ENCODE measurements at places on chromosomes 16 and 17. TPM values are rescaled to one million over a fixed set of nuclear protein-coding genes. Genes with fewer than 3 reads are reported as not detected.

KRT13 gene
- total RNA-seq, result not detected

RNF135 gene
- 7.8 TPM for total RNA-seq

SYT17 gene
- 0.19 TPM for total RNA-seq

CACNA1G gene
- total RNA-seq, result 0.10 TPM

ZP2 gene
- total RNA-seq, result not detected

TNP2 gene
- not detected for total RNA-seq

TMIGD1 gene
- not detected for total RNA-seq

CORO6 gene
- 269 TPM for total RNA-seq

NTN3 gene
- 0.10 TPM for total RNA-seq

PIK3R6 gene
- total RNA-seq, result not detected

ST6GALNAC1 gene
- 0.21 TPM for total RNA-seq

MEOX1 gene
- total RNA-seq, result 0.47 TPM
